ENCODE measurements at places on chromosomes 7 and 10.

GRCh38 chr10:45052700-45053099 lies 52.0 kb downstream of the ZNF22 start:
- DNase-seq, result no peak

- no peak for DNase-seq
Observed at GRCh38 chr7:29289156-29290021, 94.8 kb downstream of the CHN2 start.

GRCh38 chr10:22518167-22518724 lies 172.9 kb downstream of the SPAG6 start:
- DNase-seq, result peak; percentile 4

- no peak for DNase-seq
Observed at GRCh38 chr7:117134889-117135552, 181.7 kb downstream of the ST7 start.

- DNase-seq, result no peak
Observed at GRCh38 chr10:121311812-121312443, 286.3 kb downstream of the FGFR2 start.

GRCh38 chr7:38021892-38022291 lies 101.5 kb downstream of the EPDR1 start:
- no peak for DNase-seq

- peak; percentile 85 for DNase-seq
Observed at GRCh38 chr7:5692845-5693278, 88.6 kb downstream of the RNF216 start.

GRCh38 chr7:134191876-134192275 lies 64.7 kb downstream of the LRGUK start:
- DNase-seq, result no peak
